ENCODE measurements at places on chromosomes 7 and 10.

DNA sequence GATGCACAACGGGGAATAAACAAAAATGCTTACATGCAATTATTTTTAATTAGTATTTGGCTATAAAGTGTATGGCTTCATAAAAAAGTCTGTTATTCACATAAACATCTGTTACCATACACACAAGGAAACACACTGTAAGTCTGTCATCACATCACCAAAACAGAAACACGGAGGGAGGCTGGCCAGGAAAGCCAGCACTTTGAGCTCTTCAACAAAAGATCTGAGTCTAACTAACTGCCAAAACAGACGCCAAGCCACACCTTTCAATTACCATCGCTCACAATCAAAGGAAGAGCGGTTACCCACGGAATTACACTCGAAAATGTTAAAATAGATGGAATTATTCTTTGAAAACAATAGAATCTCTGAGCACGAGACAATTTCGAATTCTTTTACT, 49.2 kb upstream of the MGMT start:
- DNase-seq: no peak

GRCh38 chr7:103905997-103906396, 83.5 kb downstream of the RELN start:
- DNase-seq: no peak

DNA sequence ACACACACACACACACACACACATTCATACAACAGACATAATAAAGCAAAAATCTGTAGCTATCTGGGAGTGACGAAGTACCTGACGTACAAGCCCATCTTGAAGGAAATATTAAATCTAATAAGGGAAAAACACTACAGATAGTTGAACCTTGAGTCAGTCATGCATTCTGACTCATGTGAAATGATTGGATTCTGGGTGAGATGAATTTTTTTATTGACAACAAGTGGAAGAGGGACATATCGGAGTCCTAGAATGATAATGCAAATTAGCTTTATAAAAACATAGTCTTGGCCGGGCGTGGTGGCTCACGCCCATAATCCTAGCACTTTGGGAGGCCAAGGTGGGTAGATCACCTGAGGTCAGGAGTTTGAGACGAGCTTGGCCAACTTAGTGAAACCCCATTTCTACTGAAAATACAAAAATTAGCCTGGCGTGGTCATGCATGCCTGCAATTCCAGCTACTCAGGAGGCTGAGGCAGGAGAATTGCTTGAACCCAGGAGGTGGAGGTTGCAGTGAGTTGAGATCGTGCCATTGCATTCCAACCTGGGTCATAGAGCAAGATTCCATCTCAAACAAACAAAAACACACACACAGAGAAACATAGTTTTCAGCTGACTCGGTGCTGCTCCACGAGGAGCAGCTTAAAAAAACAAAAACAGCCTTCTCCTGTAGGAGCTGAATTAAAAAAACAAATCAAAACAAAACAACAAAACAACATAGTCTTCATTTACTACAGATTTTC, 154.4 kb upstream of the MKLN1 start:
- DNase-seq: peak; percentile 84

- DNase-seq: peak; percentile 93
These were observed 61.9 kb downstream of the TES start for GRCh38 chr7:116271963-116272886.

DNA sequence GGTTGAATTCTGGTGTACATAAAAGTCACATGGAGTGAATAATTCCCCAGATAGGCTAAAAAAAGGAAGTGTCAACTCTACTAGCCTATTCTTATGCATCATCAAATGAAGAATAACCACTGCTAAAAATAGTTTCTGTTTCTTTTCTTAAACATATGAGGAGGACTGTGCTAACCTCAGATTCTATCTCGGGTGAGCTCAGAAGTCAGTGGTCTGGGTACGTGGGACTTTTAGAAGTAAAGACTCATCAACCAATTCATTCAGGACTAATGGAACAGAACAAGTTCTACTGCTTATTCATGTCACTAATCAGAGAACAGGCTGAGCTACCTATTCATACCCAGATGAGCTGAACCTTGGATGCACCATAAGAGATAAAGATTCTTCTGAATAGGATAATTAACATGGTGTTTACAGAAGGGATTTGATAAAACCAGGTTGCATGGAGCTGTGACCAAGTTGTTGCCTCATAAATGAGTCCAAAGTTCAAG, 9.5 kb upstream of the ASAH2 start:
- DNase-seq: no peak

GRCh38 chr7:1925973-1926907, 256.2 kb downstream of the ELFN1 start:
- no peak for DNase-seq

GRCh38 chr10:132156382-132156781, 30.4 kb upstream of the DPYSL4 start:
- DNase-seq: no peak

GRCh38 chr10:35986756-35987502, 344.8 kb upstream of the FZD8 start:
- DNase-seq: no peak

DNA sequence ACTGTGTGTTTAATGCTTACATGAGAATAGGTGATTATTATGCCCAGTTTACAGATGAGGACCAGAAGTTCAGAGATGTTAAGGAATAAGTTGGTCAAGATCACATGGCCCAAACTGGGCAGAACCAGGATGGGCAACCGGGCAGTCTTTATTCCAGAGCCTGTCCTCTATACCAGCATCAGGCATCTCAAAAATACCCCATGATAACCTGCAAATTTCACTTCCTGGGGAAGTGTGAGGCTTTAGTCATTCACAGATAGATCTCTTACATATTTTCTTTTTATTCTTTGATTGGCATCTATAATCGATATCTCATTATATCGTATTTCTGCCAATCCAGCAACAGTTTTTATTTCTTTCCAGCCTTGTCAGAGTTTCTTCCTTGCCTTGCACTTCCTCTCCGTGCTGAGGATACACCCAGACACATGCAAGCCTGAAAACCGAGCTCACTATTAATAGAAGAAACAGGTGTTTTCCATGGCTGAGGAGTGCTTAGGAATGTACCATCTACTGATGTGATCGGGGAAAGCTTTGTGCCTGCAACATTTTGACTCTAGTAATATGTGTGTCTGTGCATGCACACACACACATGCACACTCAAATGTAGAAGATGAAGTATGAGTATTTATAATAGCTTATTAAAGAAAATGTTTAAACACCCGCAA, 82.4 kb downstream of the CREM start:
- no peak for DNase-seq

- DNase-seq: no peak
These were observed 34.8 kb downstream of the DNAJB9 start for GRCh38 chr7:108604307-108605077.

DNA sequence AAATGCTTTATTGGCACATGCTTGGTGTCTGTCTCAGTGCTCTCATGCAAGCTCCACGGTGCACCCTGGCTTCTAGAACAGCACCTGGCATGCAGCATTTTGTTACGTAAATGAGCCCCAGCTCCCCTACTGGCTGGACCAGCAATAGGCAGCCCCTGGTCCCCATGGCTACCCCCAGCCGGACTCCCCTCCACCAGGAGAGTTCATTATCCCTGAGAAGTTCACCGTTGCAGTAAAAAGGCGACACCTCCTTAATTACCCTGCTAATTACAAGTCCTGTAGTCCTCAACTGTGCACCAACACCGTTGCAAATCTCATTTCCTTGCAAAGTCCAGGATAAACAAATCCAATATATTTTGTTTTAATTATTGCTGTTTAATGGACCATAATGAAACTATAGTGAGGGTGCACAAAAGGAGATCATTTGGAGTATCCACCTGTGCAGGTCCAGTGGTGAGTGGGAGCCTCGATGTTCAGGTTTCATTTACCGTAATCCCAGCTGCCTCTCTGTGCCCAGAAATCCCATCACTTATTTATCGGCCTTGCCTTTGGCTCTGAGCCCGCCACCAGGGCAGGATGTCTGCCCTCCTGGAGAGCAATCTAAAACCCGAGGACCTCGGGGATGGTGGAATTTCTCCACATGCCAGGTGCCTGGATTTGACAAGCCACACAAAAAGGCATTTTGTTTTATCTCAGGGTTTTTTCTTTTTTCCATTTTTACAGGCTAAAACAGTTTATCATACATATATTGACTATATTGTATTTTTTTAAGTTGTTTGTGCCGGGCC, 12.8 kb upstream of the DRGX start:
- DNase-seq: no peak

GRCh38 chr7:142885311-142886230, at the start of gene TRPV6:
Gene TRPV6, minus strand, starts transcription at chr7:142885745.
- DNase-seq: no peak

DNA sequence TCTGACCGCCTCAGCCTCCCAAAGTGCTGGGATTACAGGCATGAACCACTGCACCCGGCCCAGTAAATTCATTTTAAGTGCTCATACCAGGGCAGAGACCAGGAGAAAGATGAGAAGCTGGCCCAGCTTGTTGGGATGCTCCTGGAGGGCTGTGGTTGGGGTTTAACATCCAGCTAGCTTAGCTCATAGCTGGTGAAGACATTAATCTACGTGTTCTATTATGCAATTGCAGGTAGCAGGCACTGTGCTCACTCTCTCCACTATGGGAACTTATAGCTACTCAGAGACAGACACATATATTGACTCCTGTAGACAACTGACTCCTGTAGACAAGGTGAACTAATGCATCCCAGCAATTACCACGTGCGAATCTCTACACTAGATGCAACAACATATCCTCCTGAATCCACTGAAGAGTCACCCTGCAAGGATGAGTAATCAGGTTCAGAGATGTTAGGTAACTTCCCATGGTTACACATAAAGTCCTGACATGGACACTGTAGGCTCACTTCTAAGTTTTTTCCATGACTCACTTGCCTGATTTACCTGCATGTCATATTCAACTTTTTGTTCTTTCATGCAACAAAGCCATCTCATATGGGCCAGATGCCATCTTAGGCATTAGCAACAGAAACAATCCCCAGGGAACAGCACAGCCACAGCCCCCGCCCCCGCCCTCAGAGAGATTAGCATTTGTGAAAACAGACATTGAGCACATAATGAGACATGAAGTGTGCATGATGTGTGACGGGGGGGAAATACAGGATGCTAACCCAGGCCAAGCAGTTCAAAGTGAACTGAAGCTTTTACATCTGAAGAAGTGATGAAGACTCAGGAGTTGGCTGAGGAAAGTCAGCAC, 37.2 kb downstream of the ERLIN1 start:
- peak; percentile 9 for DNase-seq

GRCh38 chr10:29883231-29883630, 176.2 kb downstream of the JCAD start:
- DNase-seq: no peak

DNA sequence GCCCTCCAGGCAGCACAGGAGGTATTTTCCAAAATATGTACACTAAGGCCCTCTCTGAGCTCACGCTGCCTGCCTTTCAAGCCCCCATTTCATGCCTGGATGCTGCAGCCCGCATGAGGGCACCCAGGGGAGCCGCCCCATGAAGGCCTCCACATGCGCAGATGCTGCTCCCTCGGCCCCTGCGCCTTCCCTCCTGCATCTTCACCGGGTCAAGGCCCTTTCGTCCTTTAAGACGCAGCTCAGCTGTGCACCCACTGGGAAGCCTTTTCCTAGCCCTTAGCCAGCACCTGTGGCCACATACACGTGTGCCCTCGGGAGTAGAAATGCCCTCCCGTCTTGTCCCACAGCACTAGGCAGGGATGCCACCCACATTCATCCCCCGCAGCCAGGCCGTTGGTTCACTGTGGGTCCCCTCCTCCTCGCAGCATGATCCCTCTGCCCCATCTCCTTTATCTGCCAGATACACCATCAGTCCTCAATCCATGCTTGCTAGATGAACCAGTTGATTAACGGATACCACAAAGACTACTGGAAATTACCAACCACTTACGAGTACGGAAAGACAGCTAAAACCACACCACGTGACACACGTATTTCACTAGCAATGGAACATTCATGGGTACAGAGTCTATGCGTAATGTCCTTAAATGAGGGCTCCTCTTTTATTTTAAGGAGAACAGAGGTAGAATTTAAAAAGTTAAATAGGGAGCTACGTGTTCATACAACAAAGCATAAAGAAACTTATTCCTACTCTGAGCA, 278.0 kb downstream of the TNS3 start:
- no peak for DNase-seq

- no peak for DNase-seq
These were observed 87.4 kb upstream of the SMNDC1 start for GRCh38 chr10:110392121-110392520.

- DNase-seq: no peak
These were observed 235.2 kb downstream of the TMEM26 start for GRCh38 chr10:61217851-61218565.

DNA sequence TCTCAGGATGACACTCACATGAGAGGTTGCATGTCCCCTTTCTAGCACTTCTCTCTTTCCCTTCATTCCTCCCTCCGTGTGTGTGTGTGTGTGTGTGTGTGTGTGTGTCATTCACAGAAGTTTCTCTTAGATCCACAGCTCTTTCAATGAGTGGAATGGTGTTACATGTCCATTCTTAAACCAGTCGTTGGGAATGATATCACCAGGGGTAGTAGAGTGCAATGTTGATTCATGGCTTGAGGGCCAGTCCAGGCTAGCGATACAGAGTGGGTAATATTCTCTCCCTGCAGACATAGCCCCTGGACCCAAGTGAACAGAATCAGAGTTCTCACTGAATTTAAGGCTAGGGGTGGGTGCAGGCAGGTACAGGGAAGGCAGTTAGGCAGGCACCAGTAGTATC, 187.8 kb downstream of the SDK1 start:
- no peak for DNase-seq

DNA sequence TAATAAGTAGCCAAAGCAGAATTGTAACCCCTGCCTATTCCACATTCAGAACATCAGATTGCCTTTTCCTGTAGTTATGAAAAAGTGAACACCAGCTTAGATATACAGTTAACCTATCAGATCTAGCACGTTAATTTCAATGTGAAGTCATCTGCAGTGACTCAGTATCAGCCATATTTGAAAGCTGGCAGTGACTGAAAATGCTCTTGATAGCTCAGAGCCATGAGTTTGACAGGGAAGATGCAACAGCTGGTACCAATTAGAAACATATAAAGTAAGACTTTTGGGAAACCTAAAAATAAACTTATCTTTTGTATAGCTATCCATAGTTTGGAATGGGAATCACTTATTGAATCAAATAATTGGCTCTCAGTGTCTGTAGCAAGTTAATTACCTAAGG, 284.1 kb upstream of the NPSR1 start:
- no peak for DNase-seq

GRCh38 chr10:58782876-58783851, 270.5 kb downstream of the BICC1 start:
- no peak for DNase-seq

DNA sequence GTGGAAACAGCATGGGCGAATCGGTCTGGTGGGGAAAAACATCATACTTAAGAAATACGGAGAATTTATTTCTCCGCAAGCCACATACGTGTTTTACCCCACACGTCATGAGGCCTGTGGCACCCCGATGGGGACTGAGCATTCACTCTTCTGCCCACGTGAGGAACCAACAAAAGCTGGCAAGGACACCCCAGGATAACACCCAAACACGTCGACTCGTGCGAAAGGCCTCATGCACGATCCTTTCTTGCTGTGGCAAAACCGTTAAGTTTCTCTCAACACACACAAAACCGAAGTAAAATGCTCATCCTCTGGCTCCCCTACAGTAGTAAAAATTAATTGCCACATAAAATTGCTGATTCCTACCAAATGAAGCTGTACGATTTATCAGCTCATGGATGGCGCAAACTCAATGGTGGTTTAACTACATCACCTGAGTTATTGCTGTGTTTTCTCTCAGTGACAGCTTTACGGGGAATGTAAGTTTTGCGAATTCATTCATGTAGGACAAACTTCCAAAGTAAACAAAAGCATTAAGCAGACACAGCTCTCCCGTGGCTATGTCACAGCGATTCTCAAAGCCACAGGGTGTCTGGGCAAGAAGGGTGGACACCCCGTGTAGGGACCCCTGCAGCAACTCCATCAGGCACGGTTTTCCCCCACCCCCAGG, 97.0 kb downstream of the CTBP2 start:
- no peak for DNase-seq

- DNase-seq: no peak
These were observed 68.0 kb downstream of the ITIH5 start for GRCh38 chr10:7598771-7599170.
